ENCODE measurements at places on chromosomes 2 and 18. TPM values are rescaled to one million over a fixed set of nuclear protein-coding genes. Genes with fewer than 3 reads are reported as not detected.

GRCh38 chr18:67608615-67609273 is 92.2 kb upstream of the DSEL start:
- no peak for DNase-seq

DNA sequence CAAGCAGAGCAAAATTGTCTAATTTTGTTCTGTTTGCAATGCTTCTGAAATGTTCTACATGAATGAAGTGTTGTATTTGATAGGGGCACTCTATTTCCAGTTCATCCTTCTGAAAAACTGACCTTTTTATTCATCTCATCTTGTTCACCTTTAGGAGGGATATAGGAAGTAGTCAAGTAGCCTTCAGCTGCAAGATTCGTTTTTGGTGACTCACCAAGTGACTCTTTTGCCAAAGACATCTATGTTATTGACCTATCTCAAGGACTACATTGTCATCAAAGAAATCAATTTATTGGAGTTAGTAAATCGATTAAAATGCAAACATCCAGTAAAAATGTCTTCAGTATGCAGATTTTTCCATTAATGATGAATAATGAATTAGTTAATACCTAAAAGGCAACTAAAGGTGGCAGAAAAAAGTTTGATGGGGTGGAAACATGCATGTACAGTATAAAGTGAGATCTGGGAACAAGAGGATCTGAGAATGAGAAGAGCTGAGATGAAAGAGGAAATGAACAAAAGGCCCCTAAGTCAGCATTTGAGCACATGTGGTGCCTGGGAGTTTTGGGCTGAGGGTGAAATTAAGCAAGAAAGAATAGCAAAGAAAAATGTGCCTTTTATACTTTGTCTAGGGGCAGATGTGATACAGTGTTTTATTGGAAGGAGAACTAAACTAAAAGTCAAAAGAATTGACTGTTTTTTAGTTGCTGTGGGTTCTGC is 255.1 kb upstream of the LINC00305 start:
- no peak for DNase-seq

DNA sequence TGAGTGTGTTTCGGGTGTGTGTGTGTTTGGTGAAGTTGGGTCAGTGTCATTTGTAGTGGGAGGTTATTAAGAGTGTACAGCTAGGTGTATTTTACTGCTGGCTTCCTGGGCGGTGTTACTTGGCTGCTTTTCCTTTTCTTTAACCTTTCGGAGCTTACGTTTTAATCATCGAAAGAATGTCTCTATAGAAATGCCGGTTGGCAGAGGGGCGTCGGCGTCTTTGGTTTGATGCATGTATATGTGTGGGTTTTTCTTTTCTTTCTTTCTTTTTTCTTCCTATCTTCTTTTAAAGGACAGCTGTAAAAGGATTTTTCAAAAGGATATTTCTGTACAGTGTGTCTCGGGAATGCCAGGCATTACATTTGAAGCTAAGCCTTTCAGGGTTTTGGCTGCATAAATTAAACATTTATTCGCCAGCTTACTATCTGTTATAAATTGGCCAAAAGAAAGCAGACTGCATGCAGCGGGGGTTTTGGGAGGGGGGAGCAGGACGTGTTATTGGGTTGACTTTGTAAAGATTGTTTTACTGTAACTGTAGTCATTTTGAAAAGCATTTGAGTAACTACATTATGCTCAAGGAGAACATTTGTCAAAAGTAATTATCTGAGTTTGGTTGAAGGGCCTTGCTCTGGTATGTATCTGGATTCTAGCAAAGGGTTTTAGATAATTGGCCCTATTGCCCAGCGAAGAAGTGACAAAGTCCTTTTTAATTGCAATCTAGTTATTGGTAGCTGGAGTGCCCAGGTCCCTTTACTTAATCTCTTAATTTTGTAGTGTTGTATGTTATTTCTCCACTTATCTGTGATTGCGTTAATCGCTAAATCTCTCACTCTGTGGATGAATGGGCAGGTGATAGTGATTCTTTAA is 1.6 kb downstream of the ASXL3 start:
- no peak for DNase-seq

- DNase-seq, result no peak
These were observed 457.2 kb upstream of the TRIB2 start for GRCh38 chr2:12259493-12259892.

- DNase-seq, result no peak
These were observed 29.6 kb downstream of the EDAR start for GRCh38 chr2:108959401-108959800.

CKAP2L gene
- total RNA-seq, result 42.5 TPM

DNA sequence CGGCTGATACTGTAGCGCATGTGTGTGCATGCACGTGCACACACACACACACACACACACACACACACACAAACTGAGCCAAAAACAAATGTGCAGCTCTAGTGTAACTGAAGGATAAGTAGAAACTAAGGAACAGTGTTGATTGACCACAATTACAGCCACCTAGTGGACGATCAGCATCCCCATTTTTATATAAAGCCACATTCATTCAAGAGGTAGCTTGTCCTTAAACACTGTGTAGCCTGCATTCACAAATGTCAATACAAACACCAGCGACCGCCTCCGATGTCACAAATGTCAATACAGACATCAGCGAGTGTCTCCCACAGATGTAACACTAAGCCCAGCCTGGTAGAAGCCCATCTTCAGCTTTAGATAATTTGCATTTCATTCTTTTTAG is 167.4 kb downstream of the PTGR3 start:
- no peak for DNase-seq

IL36A gene
- total RNA-seq, result not detected

CFAP65 gene
- total RNA-seq, result 1.3 TPM

- no peak for DNase-seq
These were observed 1.8 kb downstream of the SLC4A10 start for GRCh38 chr2:161625996-161626395.

DNA sequence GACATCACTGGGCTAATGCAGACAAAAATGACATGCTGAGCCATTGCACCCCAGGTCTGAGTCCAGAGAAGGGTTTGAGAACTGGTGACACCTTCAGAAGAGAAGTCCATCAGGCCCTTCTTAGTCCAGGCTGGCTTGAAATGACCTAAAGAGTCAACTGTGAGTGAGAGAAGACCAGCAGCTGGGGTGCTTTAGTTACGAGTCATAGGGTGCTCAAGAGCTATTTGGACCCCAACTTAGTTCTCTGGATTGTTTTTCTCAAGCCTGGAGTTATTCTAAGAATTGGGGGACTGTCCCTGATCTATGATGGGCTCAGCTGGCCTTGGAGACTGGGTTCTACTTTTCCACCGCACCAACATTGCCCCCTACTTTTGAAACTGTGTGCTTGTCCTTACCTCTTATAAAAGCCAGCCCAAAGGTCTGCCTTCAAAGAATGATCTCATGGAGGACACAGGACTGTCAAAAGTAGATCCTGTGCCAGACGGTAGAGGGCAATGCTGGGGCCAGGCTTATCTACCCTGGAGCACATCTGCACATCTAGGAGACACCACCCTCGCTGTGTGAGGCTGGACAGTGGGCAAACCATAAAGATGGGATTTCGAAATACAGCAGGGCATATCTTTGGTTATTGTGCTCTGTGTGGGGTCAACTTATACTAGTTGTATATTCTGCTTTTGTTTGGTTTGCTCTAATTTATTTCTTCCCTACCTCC is 333.0 kb upstream of the SLC14A2 start:
- peak; percentile 6 for DNase-seq

GRCh38 chr18:32683044-32683443 is 89.8 kb downstream of the KLHL14 start:
- no peak for DNase-seq

PLEK gene
- not detected for total RNA-seq

- DNase-seq, result no peak
These were observed 332.6 kb downstream of the KIAA1328 start for GRCh38 chr18:37161491-37161890.

PLCD4 gene
- total RNA-seq, result 0.95 TPM

DNA sequence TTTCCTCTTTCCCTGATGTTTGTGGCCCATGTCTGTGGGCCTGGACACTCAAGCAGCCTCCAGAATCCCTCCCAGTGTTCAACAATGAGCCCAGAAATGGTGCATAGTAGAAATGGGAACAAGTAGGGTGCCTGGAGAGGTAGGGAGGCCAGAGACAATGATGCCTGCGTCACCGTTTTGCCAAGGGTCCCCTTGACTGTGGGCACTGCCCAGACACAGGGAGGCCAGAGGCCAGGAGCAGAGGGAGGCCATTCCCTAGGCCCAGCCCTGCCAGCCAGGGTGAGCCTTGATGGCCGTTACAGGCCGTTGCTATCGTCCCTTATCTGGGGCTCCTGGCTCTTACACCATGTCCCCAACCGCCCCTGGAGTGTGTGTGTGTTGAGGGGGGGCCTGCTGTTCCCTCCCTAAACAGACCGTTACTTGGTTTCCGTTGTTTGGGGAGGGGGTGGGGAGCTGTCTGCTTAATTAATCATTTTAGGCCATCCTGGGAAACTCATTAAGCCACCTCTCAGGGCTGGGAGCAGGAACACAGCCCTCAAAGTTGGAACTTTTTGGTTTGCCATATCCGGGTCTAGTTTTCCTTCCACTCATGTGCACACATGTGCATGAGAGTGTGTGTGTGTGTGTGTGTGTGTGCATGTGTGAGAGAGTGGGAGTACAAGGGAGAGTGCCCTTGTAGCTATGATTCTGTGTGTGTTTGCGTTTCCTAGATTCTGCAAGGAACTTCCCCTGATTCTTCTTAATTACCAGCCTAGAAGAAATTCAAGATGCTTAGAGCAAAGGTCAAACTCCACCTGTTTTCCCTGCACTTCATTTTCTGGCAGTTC is 135.2 kb upstream of the HAAO start:
- DNase-seq, result no peak

DNA sequence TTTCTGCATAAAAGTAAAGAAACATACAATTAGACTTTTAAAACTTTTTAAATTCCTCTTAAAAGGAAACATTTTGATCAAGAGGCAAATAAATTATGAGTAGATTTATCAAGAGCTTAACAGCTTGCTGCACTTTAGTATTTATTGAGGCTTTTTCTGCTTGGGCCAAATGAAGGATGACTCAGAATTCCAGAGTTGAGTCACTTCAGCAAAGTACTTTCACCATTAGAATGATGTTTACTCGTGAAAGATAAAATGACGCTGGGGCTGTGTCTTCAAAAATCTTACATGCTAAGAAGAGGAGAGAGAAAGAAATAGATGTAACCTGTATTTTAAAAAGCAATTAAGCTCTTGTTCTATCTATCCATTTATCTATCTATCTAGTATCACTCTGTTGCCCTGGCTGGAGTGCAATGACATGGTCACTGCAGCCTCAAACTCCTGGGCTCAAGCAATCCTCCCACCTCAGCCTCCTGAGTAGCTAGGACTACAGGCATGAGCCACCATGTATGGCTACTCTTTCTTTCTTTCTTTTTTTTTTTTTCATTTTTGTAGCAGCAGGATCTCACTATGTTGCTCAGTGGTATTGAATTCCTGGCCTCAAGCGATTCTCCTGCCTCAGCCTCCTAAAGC is 75.3 kb upstream of the RIOK3 start:
- DNase-seq, result no peak

HOXD13 gene
- not detected for total RNA-seq

DNA sequence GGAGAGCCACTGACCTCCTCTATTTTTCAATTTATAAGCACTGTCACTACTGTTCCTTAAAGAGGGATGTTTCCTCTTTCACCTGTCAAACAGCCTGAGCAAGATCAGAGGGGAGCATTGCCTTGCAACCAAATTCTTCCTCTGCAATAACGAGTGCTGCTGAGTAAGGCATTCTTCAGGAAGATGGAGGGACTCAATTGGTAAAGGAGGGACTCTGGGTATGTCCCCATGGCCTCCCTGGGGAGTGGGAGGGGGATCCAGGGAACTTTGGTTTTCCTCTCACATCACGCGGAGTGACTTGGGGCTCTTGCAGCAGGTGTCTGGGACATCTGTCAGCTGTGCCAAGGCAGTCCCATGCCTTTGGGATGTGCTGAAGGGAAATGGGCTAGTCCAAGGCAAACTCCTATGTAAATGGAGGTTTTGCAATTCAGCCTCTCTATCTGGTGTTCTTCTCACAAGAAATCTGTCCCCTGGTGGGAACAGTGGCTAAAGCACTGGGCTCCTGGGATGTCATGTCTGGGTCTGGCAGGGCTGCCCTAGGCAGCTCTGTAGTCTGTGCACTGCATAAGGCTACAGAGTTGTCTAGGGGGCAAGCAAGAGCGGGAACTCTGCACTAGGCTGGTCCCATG is 14.4 kb upstream of the HES6 start:
- no peak for DNase-seq

- DNase-seq, result no peak
These were observed 114.4 kb downstream of the ZNF385B start for GRCh38 chr2:179746981-179747380.

- DNase-seq, result no peak
These were observed 238.3 kb downstream of the TDRD15 start for GRCh38 chr2:21361957-21362486.

DNA sequence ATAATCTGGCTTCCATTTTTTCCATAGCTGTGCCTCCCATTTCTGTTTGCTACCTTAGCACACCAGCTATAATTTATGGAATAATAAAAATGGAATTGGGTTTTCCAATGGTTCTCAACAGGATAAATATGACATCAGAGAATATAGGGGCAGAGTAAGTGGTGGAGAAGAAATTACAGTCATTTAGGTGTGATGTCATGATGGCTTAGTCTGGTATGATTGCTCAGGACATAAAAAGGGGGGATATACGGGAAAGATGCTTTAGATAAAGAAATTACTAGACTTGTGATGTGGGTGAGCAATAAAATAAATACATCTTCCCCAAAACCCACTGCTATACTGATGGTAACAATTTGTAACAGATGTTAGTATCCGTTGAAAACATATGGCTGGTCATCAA is 21.6 kb upstream of the KIF5C start:
- no peak for DNase-seq

GRCh38 chr2:240990266-240990529 is 8.2 kb upstream of the SNED1 start:
- DNase-seq, result no peak

- no peak for DNase-seq
These were observed 35.5 kb downstream of the EFEMP1 start for GRCh38 chr2:55887901-55888624.

GRCh38 chr2:230827774-230828271 is 36.9 kb upstream of the ITM2C start:
- no peak for DNase-seq

- no peak for DNase-seq
These were observed 18.7 kb upstream of the COLEC12 start for GRCh38 chr18:519019-519879.

- DNase-seq, result no peak
These were observed 3.3 kb downstream of the PSTPIP2 start for GRCh38 chr18:46068763-46069162.

- no peak for DNase-seq
These were observed 122.3 kb downstream of the NEDD4L start for GRCh38 chr18:58166278-58166844.

CYS1 gene
- 4.8 TPM for total RNA-seq

DNA sequence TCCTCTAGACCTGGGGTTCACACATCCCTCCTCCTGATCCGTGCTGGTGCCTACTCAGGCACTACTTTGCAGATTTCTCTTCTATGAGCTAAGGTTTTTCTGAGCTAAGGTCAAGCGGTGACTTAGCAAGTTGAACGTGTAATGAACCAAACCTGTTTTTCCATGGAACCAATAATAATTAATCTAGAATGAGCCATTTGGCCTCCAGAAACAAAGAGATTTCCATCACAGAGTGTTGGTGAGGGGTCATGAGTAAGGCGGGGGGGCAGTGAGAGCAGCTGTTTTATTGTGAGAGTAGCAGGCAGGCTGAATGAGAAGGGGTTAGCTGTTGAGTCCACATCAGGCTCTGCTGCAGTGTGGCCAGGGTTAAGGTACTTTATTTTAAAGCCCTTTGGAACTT is 112.0 kb upstream of the FOSL2 start:
- DNase-seq, result peak; percentile 57

MAIP1 gene
- total RNA-seq, result 27.9 TPM

GRCh38 chr2:64296695-64297346 is 152.6 kb upstream of the PELI1 start:
- no peak for DNase-seq
